ENCODE measurements at places on chromosomes 2 and 18. TPM values are rescaled to one million over a fixed set of nuclear protein-coding genes. Genes with fewer than 3 reads are reported as not detected.

DNA sequence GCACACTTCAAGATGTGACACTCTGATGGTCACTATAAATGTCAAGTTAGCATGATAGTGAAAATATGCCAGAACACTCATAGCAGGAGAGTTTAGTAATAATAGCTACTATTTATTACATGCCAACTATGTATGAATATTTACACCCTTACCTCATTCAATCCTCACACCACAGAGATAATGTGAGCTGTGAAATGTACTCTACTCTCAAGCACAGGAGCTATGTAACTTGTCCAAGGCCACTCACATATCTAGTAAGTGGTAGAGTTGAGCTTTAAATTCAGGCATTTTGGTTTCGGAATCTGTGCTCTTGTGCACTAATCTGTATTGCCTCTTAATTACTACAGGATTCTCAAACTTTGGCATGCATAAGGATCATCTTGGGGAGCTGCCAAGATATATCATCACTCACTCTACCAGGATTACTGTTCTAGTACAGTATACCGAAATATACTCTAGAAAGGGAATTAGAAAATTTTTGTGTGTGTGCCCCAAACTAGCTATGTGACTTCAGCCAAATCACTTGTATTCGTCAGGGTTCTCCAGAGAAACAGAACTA is 154.3 kb downstream of the PLCL1 start:
- no peaks in the 10 kb centered on the region for H3K4me1 ChIP-seq
- H3K4me3 ChIP-seq: no peak overlapping the region
- DNase-seq: no peak
- no peak overlapping the region for H3K27ac ChIP-seq
- H3K27me3 ChIP-seq: no peaks in the 10 kb centered on the region

The XIRP2 gene
- 1.1 TPM for total RNA-seq

- H3K4me1 ChIP-seq: no peaks in the 10 kb centered on the region
- no peak overlapping the region for H3K4me3 ChIP-seq
- no peak for DNase-seq
- no peaks in the 10 kb centered on the region for H3K36me3 ChIP-seq
- no peak overlapping the region for H3K27ac ChIP-seq
Observed at GRCh38 chr2:187617120-187617519, 62.9 kb upstream of the TFPI start.

The PLCD4 gene
- total RNA-seq: 8.2 TPM

The ROCK2 gene
- total RNA-seq: 33.7 TPM

- no peak for DNase-seq
- H3K27ac ChIP-seq: no peak overlapping the region
- H3K4me1 ChIP-seq: peaks cover 6% of the 10 kb centered on the region
- no peak overlapping the region for H3K4me3 ChIP-seq
- H3K36me3 ChIP-seq: no peaks in the 10 kb centered on the region
Observed at GRCh38 chr18:62763101-62763521, 47.8 kb downstream of the PHLPP1 start.

The SERPINB12 gene
- 0.56 TPM for total RNA-seq

GRCh38 chr2:102508863-102509262 is 35.8 kb downstream of the SLC9A4 start:
- DNase-seq: no peak
- H3K27ac ChIP-seq: no peak overlapping the region
- no peaks in the 10 kb centered on the region for H3K36me3 ChIP-seq
- H3K27me3 ChIP-seq: no peaks in the 10 kb centered on the region
- no peak overlapping the region for H3K4me3 ChIP-seq

DNA sequence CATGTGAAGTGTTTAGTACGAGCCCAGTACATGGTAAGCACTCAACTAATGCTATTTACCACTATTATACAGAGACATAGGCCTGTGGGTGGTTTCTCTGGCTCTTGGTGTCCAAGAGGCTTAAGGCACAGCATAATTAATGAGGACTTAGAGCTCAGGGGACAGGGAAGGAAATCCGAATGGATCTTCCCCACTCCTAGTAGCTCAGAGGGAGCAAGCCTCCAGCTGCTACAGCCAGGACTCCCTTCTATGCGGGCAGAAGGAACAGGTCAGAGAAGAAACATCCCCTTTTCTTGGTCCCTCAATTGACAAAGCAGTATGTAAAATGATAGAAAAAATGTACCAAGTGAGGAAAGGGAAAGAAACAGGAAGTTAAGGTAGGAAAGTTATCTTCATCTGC is 261.3 kb upstream of the STON1 start:
- no peak for DNase-seq
- H3K36me3 ChIP-seq: no peaks in the 10 kb centered on the region
- H3K27me3 ChIP-seq: no peaks in the 10 kb centered on the region
- no peaks in the 10 kb centered on the region for H3K4me1 ChIP-seq
- H3K4me3 ChIP-seq: no peak overlapping the region

Data from testis (tissue), 5 donors.